ENCODE measurements at places on chromosomes 11 and 22. TPM values are rescaled to one million over a fixed set of nuclear protein-coding genes. Genes with fewer than 3 reads are reported as not detected.

CCND1 gene
- total RNA-seq: 63.7 TPM

CHADL gene
- 3.9 TPM for total RNA-seq

STK33 gene
- 0.52 TPM for total RNA-seq

ACER3 gene
- total RNA-seq: 26.0 TPM

DNA sequence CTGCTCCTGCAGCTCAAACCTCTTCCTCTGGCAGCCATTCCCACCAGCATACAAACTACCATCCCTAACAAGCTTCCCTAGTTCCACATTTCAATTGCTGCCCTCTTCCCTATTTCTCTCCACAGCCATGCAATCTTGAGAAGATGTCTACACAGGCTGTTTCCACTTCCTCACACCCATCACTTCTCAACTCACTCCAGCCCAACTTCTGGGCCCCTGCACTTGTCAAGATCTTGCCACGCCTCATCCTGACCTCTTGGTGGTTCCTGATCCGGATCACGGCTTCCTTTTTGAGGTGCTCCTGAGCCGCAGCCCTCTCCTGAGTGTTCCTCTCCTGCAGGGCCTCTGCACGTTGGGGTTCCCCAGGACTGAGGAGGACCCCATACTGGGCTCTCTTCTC, 22.6 kb downstream of the RPL27A start:
- no peak for ATAC-seq

GRCh38 chr11:9219572-9219971, 45.6 kb downstream of the DENND5A start:
- no peak for ATAC-seq

DNA sequence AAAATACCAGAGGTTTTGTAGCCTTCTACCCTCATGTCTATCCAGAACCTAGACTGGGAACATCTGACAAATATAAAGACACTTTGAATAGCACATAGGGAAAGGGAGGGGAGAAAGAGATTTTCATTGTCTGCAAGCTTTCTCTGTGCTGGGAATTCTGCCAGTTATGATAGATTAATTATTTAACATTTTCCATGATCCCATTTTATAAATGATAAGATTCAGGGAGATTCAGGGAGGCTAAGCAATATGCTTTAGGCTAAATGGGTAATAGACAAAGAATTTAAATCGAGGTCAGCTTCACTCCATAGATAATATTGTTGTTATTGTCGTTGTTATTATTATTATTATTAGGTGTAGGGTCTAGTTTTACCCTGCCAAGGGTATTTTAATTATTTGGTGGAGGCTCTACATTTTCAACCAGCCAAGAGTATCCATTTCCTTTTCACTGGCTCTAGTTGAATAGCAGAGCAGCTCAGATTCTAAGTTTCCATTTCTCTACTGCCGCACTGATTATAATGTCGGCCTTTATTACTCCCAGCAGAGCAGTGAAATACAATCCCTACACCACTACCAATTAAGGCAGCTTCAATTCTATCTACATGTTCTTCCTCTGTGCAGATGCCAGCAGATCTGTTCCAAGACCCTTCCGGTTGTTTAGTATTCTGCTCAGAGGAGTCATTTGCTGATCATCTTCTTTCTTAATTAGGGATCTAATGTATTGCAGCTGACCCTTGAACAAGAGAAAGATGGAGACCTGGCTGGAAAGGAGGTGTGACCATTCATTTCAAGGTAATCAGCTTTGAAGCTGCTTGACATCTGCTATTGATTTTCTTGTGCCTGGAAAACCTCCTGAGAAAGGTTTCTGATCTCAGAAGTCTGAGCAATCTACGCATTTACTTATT, 23.8 kb upstream of the SYN3 start:
- no peak for ATAC-seq

DNA sequence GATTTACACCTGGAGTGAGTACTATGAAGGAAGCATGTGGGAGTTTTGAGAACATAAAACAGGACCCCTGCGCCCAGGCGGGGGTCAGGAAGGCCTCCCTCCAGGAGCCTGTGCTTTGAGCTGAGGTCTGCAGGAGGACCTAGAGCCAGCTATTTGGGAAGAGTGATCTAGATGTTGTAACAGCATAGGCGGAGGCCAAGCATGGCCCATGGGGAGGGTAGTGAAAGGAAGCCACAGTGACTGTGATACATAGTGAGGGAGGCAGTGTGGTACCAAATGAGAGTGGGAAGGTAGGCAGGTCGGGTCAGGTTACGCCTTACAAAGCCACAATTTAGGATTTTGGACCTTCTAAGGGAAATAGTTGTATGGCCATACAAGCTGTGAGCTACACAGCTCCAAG, 147.5 kb downstream of the PARVA start:
- ATAC-seq: no peak

All from esophagus mucosa (tissue), 1 donor.